ENCODE measurements at places on chromosomes 2 and 18.

DNA sequence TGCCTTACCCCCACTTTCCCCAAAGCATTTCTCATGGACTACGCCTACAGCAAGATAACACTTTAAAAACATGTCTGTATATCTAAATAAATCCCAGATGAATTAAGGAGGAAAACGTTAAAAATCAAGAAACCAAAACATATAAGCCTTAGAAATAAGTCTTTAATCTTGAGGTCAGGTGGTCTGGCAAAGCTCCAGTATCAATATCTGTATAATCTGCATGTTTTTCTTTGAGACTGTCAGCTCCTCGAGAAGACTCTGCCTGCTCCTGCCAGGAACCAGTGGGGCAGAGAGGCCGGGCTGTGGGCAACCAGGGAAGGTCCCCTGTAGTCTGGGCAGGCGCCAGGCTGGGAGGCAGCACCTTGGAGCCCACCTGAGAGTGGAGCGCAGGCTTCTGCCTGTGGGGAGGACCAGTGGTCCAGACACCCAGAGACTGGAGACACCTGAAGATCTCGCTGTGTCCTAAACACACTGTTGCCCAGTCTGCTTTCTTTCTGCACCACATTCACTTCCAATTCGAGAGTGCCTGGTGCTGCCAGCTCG, 291.0 kb upstream of the SOX11 start:
- DNase-seq: no peak

- DNase-seq: no peak
Observed at GRCh38 chr2:151051574-151052220, 210.0 kb downstream of the RBM43 start.

DNA sequence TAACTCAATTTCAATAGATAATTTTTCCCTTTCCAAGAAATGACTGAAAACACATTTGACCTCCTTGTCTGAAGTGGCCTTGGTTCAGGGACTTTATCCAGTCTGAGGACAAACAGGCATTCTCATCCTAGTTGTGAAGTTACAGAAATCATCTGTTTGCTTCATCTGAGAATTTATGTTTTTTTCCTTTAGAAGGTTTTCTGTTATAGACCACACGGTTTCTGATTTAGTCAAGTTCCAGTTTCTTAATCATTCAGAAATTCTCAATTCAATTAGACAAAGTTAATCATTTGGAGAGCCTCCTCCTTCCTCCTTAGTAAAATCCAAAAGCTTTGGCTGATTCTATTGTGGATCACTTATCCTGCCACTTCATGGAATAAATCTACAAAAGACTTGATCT, 60.9 kb downstream of the ICOS start:
- no peak for DNase-seq

DNA sequence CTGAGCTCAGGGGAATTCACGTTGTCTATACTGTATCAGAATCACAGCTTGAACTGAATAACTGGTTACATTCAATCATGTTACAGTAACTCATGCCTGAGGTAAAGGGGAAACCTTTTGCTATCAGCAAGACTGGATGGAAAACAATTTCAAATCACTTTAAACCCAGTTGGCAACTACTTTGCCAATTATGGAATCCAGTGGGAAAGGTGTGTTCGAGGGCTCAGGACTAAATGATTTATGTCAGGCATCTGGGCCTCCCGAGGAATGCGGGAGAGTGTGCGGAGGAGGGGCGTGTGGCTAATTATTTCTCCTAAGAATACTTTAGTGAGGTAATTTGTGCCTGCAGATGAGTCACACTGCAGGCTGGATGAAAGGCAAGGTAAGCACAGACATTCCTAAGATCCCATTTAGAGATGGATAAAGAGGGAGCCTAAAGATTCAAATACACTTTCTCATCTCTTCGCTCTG, 100.1 kb downstream of the HRH4 start:
- DNase-seq: no peak

DNA sequence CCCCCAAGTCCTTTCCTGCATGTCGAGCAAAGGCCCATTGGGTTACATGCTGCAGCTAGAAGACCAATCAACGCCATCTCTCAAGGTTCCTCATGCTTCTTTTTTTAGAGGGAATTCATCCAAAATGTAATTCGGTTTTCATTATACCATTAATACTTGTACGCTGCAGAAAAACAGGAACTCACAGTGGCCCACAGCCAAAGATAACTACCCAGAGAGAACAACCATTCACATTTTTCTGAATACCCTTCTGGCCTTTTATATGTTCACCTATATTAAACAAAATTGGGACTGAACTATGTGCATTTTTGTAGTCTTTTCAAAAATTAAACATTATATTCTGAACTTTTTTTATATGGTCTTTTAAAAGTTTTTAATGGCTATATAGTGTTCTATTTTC, 25.8 kb downstream of the FARP2 start:
- no peak for DNase-seq

GRCh38 chr2:208210688-208211451, 21.0 kb upstream of the C2orf80 start:
- DNase-seq: no peak
